ENCODE measurements at places on chromosomes 12 and 14. TPM values are rescaled to one million over a fixed set of nuclear protein-coding genes. Genes with fewer than 3 reads are reported as not detected.

FOXN4 gene
- polyA plus RNA-seq: 1.7 TPM

SYCP3 gene
- polyA plus RNA-seq: 0.73 TPM

RFLNA gene
- polyA plus RNA-seq: 5.7 TPM

SERPINA5 gene
- polyA plus RNA-seq: 10.2 TPM

CISTR gene
- polyA plus RNA-seq: not detected

KRT3 gene
- not detected for polyA plus RNA-seq

PLEKHH1 gene
- polyA plus RNA-seq: 43.9 TPM

SOAT2 gene
- 2.3 TPM for polyA plus RNA-seq

Data from renal cortex interstitium (tissue), 15 donors.